ENCODE measurements at places on chromosomes 2 and 18.
A peak's percentile ranks its signal among the peaks of the same experiment; 100 is the strongest.

DNA sequence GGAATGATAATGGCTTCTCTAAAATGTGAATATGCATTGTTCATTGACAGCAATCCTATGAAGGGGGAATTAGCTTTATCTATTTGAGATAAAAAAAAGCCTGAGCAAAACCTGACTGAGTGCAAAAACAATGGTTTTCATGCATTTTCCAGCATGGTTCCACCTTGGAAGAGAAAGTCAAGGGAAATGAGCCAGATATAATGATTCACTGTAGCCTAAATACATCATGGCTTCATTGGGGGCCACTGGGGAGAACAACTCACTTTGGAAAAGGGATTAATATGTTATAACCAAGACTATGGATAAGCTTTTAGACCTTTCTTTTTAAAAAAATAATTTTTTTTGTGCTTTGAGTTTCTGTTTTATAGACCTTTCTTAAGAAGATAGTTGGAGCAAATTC lies 679.7 kb downstream of the NYAP2 start:
- peak; percentile 20 for DNase-seq

DNA sequence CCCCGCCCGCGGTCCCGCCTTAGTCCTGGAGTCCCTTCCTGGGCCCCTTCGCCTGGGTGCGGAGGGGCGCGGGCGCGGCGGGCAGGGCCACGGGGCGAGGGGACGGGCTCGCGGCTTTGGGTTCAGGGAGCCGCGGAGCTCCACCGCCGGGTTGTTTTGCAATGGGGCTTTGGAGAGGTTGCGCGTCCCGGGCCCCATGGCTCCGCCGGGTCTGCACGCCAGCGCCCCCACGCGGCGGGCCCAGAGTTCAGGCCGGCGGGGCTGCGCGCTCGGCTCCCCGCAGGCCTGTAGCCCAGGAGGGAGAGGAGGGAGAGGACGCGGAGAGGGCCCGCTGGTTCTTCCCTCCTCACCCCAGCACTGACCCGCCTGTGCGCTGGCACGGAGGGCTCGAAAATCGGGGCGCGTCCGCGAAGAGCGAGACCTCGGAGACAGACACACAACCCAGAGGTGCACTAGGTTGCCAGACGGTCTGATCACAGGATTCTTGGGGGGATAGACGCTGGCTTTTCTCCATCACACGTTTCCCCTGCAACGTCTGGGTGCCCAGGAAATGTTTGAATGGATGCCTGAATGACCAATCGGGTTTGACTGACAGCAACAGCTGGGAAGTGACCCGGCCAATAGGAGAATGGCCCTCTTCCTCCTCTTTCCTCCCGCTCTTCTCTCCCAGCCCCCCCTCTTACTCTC lies 4.9 kb upstream of the SIX2 start:
- DNase-seq, result peak; percentile 80

DNA sequence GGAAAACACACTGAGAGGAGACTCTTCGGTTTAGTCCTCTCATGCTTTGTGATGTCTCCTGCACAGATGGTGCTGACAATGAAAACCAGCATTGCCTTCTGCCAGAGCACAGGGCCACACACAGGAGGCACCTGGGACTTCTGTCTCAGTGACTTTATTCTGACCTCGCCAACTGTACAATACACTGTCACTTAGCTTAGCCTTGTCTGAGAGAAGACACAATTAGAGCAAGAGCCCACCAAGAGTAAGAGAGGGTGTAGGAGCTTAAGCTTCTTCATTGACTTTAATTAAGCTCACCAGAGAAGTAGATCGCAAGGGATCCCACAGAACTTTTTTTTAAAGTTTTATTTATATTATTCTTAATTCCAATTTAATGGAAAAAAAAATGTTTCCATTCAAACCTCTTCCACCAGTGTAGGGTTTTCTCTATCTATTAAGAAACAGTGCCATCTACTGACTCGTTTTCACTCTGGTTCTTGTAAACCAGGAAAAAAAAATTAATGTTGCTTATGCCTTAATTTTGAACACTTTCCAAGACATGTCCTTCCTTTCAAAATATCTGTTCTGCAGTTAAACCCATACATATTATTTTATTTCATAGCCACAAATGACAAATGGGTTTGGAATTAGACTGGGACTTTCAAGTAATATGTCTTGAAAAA lies 42.4 kb upstream of the DDX18 start:
- DNase-seq, result peak; percentile 40

- DNase-seq, result no peak
Measured at GRCh38 chr18:49548229-49548636, 13.6 kb upstream of the LIPG start.

DNA sequence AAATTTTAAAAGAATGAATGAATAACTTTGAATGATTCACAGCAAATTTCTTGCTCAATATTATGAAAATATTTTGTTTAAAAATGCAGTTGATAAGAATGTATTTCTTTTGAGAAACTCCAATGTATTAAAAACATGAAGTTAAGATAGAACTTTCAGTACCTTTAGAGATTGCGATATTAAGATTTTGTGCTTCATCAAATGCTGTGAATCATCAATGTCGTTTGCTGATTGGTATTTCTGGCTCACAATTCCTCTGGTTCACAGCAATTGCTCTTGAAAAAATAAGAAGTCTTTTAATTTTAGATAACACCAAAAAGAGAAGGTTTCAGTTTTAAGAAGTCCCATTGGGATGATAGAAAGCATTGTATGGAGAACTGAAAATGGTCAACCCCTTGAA lies 228.7 kb downstream of the IKZF2 start:
- DNase-seq, result no peak

GRCh38 chr2:145484448-145485097 lies 964.7 kb upstream of the ZEB2 start:
- peak; percentile 89 for DNase-seq

GRCh38 chr2:179107737-179108136 lies 57.8 kb upstream of the CCDC141 start:
- DNase-seq, result peak; percentile 77

GRCh38 chr2:219442256-219443015 lies 7.8 kb downstream of the SPEG start:
- no peak for DNase-seq

DNA sequence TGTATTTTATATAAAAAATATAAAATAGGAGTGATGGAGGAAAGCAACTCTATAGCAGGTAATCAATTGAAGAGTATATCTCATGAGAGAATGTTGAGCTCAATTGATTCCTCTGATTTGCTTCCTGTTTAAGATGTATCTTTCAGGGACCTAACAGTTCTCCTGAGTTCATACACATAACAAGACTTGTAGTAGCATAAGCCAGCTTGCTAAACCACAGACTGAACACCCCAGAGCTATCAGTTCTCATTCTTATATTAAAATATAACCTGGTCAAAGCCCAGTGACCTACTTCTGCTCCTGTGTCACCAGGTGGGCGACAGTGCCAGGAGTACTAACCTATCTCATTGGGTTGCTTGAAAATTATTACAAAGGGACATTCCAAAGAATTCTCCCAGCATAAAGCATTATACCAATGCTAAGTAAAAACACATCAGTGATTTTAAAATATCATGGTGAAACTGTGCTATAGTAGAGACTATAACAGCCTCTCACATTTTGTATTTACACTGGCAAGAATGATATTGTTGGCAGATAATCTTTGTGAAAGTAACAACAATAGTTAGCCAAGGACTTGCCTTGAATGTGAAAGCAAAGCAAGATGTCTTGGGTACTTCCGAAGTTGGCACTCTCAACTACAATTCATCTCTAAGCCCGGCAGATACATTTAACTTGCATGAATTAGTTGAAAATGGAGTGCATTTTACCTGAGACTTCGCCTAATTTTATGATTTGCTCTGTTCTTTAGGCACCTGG lies 40.8 kb upstream of the CDH20 start:
- DNase-seq, result no peak

- no peak for DNase-seq
Measured at GRCh38 chr2:66874411-66874810, 439.5 kb downstream of the MEIS1 start.

DNA sequence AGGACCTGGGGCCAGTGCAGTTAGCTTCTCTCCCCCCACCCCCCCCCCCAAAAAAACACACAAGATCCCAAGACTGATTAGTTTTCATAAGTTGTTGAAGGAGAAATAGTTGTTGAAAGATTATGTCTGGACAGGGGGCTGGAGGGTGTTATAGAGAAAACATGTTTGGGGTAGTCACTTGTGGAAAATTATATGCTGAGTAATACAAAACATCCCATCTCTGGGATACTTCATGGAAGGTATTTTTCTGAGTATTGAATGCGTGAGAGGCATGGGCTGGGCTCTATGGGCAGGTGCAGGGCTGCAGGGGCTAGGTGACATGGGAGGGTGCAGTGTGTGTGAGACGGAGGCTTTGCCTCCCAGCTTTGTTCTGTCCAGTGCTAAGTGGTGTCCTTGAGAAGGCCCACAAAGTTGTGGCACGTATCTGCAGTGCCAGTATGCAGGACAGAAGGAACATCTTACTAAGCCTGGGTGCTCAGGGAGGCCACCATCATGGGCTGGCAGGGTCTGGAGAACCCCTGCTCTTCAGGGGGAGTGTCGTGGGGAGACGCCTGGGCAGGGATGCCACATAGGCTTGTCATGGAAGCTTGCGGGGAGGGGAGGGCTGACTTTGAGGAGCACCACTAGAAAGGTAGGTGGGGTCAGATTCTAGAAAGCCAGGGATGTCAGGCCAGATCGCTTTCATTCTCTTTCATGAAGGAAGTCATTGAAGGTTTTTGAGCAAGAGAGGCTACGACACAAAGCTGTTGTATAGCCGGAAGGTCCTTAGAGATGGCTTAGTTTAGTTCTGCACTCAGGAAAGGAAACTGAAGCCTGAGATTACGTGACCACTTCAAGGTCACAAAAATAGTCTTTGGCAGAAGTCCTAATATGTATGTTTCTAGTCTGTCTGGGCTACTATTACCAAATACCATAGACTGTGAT lies 232.0 kb downstream of the LDLRAD4 start:
- DNase-seq, result no peak

DNA sequence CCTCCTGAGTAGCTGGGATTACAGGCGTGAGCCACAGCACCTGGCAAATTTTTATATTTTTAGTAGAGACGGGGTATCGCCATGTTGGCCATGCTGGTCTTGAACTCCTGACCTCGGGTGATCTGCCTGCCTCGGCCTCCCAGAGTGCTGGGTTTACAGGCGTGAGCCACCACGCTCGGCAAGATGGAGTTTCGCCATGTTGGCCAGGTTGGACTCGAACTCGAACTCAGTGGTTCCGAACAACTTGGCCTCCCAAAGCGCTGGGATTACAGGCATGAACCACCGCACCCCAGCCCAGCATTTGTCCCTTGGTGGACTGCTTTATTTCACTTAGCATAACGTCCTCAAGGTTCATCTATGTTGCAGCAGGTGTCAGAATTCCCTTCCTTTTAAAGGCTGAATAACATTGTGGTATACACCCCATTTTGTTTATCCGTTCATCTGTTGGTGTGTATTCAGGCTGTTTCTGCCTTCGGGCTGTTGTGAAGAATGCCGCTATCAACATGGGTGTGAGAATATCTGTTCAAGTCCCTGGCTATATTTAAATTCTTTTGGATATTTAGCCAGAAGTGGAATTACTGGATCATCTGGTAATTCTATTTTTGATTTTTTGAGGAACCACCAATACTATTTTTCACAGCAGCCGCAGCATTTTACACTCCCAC lies 1.2 kb upstream of the CENPA start:
- no peak for DNase-seq

DNA sequence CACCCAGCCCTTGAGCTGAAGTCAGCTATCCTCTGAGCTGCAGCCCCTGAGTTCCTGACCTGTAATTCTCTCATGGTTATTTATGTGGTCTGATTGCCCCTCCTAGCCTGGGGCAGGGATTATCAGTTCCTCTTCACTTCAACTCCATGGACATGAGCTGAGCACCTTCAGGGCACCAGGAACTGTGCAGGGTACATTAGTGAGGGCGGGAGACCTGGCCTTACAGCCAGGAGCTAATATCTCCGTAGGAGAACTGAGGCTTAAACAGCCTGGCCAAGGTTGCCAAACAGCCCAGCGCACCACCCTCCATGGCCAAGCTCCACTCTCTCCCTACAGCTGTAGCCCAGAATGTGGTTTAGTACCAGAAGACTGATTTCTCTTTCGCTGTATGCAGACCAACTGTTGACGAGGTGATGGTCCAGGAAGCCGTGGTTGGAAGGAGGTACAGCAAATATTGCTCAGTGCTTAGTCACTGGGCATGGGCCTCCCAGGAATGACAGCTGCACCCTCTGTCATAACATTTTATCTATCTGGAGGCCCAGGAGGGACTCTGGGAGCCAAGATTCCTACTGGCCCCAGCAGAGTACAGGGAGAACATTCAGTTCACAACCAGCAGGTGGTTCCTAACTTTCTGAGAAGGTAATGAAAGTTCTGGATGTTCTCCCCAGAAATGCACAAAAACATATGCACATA lies 228.7 kb upstream of the SIX2 start:
- peak; percentile 99 for DNase-seq

- DNase-seq, result no peak
Measured at GRCh38 chr2:183935005-183935404, 663.3 kb upstream of the ZNF804A start.

DNA sequence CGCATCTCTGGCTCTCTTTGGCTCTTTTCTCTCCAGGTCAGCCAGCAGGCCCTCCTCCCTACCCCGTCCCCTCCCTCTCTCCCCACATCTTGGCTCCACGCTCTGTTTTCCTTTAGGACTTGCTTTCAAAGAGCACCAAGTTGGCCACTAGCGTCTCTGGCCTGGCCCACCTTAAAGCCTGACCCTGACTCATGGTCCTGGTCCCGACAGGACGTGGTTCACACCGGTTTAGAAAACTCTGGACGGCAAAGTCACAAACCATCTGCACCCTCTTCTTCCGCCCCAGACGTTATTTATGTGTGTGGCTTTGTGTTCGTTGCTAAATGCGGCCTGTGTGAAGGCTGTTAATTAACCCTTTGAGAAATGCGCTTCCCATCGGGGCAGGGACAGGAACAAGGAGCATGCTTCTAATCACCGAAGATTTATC lies 169.0 kb upstream of the HAAO start:
- DNase-seq, result peak; percentile 67

- DNase-seq, result no peak
Measured at GRCh38 chr18:78701771-78702396, 277.7 kb upstream of the SALL3 start.

GRCh38 chr2:35220461-35220860 lies 1135.1 kb upstream of the CRIM1 start:
- no peak for DNase-seq

- DNase-seq, result no peak
Measured at GRCh38 chr2:59969161-59969560, 584.3 kb downstream of the BCL11A start.

- no peak for DNase-seq
Measured at GRCh38 chr2:71785516-71785981, 332.2 kb downstream of the DYSF start.

GRCh38 chr2:190443778-190444481 lies 35.8 kb downstream of the MFSD6 start:
- DNase-seq, result peak; percentile 51

GRCh38 chr2:84701880-84702279 lies 179.0 kb downstream of the TRABD2A start:
- peak; percentile 80 for DNase-seq

GRCh38 chr2:222355860-222356259 lies 57.1 kb upstream of the PAX3 start:
- peak; percentile 1 for DNase-seq
